ENCODE measurements at places on chromosomes 3 and 15.

DNA sequence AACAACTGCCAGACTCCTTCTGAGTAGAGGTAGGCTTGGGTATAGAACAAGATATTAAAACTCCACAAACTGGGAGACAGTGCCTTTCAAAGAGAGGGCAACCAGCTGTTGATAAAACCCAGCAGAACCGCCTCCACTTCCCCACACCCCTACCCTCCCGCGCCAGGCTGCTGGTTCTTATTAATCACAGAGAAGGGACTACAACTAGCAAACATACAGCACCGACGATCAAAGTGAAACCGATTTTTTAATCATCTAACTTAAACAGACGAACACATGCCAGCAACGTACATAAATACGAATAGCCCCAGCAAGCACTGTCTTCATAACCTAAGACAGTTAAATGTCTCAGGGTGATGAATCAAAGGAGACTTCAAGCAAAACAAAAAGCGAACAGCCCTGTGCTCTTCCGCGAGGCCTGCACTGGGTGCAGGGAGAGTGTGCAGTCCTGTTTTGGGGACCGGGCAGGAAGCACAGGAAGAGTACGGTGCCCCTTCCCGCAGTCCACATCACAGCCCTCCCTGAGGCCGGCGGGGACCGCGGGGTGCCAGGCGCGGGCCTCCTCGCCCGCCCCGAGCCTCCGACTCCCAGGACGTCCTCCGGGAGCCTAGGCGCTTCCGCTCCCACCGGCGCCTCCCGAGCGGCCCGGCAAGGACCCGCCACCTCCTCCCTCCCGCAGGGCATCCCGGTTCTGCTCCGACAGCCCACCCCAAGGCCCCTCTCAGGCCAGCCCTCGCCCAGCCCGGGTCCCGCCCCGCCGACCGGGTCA lies 75.1 kb upstream of the VGLL4 start:
- peak; percentile 68 for DNase-seq

DNA sequence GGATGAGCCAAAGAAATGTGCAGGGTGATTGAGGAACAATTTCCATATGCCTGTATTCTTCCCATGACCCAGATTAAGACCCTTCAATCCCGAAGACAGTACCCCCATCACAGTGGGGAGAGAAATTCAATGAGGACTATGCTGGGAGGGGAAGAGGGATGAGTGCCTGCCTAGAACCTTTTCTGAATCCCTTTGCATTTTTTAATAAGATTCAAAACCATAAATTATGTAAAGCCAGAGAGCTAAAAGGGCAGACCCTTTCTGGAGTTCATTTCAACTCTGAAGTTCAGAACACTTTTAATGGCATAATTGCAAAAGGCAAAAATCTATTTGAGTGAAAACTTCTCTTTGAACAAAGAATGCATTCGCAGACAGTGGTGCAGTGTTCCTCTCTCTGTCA lies 529.5 kb downstream of the NTRK3 start:
- DNase-seq: no peak

DNA sequence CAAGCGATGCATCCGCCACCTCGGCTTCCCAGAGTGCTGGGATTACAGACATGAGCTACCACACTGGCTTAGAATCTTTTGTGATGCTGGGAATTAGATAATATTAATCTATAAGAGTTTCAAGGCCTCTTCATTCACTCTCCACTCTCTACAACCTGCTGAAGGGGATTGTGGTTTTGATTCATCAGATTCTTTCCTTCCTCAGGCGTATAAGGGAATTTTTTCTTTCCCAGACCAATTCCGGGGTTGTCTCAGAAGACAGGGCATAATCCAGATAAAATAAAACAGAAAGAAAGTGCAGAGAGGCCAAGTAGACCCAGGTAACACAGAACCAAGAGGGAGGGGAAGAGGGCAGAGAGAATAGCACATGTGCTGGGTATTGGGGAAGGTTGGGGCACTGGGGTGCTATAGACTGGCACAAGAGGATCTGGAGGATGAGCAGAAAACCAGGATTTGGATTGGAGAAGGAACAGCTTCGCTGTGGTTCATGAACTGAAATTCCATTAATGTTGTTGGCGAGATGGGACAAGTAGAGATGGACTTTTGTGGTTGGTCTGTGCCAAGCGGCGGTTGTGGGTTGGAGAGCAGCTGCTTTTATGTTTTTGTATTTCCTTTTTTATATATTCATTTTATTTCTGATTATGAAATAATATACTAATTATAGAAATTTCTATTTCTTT lies 12.8 kb downstream of the ARL6IP5 start:
- DNase-seq: no peak

DNA sequence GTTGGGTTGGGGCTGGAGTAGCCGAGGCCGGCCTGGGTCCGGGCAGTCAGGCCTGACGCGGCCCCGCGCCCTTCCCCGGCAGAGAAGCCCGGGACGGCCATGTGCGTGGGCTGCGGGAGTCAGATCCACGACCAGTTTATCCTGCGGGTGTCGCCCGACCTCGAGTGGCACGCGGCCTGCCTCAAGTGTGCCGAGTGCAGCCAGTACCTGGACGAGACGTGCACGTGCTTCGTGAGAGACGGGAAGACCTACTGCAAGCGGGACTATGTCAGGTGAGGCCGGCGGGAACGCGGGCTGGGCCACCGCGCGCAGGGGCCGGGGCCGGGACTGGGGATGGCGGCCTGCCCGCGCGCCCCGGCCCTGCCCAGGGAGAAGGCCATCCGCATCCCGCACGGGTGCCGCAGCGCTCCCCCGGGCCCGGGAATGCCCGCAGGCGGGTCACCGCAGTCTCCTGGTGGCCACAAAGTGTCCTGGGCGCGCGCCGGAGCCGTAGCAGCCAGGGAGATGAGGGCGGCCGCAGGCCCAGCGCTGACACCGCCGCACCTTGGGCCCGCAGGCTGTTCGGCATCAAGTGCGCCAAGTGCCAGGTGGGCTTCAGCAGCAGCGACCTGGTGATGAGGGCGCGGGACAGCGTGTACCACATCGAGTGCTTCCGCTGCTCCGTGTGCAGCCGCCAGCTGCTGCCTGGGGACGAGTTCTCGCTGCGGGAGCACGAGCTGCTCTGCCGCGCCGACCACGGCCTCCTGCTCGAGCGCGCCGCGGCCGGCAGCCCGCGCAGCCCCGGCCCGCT lies 1.3 kb downstream of the ISL2 start:
- DNase-seq: peak; percentile 51

DNA sequence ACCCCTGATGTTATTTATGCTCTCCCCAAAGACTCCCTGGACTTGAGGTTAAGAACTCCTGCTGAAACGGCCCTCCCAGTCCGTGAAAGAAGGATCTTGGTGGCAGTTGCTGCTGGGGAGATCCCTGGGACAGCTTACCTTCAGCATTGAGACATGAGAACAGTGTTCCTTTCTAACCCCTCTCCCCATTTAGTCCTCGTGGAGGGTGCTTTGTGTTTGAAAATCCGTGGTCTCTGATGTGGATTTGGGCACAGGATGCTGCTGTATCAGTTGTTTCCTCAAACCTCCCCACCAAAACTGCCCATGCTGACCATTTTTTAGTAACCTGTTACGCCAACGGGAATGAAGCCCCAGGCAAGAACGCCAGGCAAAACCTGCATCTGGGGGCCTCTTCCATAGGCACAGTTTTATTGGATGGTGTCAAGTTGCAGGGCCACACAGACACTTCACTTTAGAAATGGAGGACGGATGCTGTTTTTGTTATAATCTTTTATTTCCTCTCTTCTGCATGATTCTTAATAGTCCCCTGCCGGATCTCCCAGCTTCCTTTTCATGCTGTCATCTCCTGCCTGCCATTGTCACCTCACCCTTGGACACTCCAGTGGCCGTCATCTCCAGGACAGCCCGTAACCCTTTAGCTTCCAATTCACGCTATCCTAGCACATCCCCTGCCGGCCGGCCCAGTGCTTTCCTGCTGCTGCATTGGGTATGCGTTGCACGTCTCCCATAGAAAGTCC lies 31.7 kb upstream of the CEMIP start:
- peak; percentile 35 for DNase-seq

GRCh38 chr3:54356261-54357045 lies 234.1 kb downstream of the CACNA2D3 start:
- no peak for DNase-seq

DNA sequence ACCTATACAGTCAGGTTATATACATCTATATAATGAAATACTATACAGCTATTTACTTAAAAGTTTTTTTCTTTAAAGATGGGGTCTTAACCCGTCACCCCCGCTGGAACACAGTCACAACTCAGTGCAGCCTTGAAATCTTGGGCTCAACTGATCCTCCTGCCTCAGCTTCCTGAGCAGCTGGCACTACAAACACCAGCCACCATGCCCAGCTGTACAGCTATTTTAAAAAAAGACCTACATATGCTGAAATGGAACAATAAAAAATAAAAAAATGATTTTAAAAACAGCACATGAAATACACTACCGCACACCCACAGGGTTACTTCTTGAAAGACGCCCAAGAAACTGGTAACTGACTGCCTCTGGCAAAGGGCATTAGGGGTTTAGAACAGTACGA lies 3.8 kb downstream of the NCBP2 start:
- DNase-seq: no peak

DNA sequence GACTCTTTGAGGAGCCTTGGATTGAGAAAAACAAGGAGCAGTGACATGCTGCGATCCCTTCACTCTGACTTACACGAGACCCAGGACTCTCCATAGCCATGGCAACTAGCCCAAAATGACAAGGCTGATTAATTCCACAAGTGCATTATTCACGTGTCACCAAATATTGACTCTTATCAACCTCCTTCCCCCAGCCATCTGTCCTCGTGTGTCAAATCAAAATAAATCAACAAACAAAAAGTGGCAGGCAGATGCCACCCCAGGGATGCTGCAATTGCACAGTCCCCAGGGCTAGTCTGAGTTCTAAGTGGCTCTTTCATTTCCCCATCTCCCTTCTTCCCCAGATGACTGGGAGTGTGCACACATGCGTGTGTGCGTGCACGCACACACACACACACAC lies 104.9 kb downstream of the AQP9 start:
- DNase-seq: no peak

DNA sequence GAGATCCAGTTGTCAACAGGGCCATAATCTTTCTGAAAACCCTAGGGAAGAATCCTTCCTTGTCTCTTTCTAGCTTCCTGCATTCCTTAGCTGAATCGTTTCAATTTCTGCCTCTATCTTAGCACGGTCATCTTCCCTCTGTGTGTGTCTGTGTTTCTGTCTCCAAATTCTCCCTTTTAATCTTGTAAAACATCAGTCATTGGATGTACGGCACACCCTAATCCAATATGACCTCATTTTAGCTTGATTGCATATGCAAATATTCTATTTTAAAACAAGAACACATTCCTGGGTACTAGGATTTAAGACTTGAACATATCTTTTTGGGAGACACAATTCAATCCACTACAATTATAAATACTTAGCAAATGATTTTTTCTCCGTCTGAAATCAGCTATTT lies 600.3 kb downstream of the GBE1 start:
- DNase-seq: no peak

- no peak for DNase-seq
Measured at GRCh38 chr15:38652998-38653397, 88.4 kb upstream of the RASGRP1 start.

DNA sequence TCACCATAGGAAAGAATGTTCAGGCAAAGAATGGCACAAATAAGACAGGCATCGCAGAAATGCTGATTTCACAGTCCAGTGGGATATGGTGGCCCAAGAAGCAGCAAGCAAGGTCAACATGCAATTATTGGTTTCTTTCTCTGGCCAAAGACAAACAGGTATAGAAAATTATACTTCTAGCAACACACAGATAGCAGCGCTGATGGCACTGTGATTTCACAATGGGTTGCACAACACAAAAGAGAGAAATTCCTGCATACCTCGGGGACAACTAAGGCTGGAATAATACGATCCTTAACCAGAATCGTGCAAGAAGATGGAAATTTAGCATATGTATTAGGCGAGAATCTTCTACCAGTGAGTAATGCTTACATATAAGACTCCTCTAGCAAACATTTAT lies 76.3 kb upstream of the NR2F2 start:
- no peak for DNase-seq

- DNase-seq: peak; percentile 60
Measured at GRCh38 chr15:96326328-96327154, 4.0 kb upstream of the NR2F2 start.

DNA sequence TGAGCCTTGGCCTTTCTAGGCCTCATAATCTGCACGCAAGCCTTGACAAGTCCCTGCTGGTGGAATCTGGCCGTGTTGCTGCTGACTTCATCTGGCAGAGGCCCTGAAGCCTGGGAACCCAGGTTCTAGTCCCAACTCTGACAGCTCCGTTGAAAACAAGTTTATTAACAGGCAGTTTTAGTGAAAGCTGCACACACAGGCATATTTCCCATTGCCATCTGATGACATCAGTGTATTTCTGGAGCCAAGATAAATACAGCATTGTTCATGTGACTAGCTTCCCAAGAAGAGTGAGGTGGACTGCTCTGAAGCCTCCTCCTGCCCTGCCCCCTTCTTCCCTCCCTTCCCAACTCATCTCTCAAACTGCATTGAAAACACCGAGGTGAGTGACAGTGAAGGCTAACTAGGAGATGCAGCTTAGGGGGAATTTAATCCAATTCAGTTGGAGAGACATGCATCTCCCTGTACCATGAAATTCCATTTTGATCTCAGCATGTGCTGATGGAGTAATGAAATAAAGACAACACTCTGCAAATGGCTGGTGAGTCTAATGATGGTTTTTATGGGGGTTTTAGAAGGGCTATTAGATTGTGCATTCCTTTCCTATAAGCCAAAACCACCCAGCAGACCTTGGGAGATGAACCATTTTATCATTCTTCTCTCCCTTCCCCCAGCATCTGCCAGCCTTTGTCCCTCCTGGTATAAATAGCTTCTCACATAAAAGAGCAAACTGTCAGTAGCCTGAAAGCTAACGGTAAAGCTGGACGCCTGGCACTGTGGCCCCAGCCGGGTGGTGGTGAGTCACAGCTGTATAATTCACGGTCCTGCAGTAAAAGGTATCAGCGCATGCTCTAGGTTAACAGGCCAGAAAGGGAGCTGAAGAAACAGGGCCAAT lies 38.0 kb downstream of the PRICKLE2 start:
- DNase-seq: no peak

GRCh38 chr3:169513672-169514071 lies 149.8 kb downstream of the MECOM start:
- no peak for DNase-seq

DNA sequence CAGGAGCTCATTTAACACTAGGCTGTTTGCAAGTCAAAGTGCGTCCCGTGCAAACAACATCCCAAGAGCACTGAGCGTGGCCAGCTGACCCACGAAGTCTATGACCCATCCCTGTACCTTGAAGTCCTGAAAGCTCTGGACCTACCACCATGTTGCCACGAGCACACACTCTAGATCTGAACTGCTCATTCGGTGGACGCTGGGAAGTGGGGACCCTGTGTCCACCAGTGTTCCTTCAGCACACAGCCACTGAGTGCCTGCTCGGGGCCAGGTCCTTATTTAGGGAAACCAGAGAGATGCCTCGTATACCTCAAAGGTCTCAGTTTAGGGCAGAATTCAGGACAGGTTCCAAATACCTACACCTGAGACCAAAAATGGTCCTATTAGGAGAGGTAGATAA lies 236.9 kb downstream of the XXYLT1 start:
- DNase-seq: no peak

Measured in WTC11 (cell line).